ENCODE measurements at places on chromosomes 1 and 21.

DNA sequence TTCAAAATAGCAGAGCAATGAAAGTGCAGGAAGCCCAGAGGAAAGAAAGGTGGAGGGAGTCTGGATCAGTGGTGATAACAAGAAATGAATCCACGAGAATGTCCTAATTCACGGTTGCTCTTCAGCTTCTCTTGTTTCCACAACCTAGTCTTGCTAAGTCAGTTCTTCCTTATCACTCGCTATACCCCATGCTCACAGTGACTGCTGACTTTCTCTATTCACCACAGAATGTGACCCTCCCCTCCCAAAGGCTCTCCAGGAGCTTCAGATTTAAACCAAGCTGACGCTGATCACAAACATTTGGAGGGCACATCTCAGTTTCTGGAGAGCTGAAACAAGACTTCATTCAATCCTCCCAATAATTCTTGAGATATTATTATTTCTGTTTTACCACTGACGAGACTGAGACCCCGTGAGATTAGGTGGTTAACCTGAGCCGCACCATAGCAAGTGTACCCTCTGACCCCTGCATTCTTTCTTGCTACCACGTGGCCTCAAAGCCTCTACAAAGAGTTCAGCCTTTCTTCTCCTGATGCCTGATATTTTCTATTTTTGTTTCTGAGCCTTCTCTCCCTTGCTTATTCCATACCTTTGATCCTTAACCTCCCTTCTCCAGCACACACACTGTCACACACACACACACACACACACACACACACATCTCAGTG is 10.7 kb upstream of the CCN1 start:
- no peak for DNase-seq

GRCh38 chr1:96553811-96554210 is 167.8 kb upstream of the PTBP2 start:
- DNase-seq, result no peak

- no peak for DNase-seq
These were observed 241.2 kb downstream of the PTBP2 start for GRCh38 chr1:96962751-96963211.

DNA sequence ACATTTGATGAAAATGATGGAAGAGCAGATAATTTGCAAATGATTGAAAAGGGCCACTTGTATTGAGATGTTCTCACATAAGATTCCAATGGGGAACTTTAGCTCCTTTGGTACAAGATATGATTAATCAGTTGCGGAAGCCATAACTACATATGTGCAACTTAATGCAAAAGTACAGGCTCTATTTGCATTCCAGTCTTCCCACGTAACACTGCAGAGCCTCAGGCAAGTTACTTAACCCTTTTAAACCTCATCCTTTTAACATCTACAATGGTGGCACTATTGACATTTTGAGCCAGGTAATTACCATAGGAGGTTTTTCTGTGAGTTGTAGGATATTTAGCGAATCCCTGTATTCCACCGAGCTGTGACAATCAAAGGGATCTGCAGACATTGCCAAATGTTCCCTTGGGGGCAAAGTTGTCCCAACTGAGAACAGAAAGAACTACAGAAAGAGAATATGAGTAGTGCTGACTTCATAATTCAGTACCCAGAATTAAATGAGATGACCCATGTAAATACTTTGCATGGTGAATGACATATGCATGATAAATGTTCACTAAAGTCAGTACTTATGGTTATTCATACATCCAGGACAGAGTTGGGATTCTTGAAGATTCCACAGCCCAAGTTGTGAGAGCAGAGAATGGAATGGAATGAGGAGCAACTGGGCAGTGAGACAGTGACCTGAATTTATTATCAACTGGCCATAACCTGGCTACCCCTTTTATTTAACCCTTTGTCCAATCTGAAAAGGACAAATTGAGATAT is 62.6 kb downstream of the SPAG17 start:
- DNase-seq, result no peak

- no peak for DNase-seq
These were observed 9.1 kb upstream of the CTH start for GRCh38 chr1:70401974-70402373.

DNA sequence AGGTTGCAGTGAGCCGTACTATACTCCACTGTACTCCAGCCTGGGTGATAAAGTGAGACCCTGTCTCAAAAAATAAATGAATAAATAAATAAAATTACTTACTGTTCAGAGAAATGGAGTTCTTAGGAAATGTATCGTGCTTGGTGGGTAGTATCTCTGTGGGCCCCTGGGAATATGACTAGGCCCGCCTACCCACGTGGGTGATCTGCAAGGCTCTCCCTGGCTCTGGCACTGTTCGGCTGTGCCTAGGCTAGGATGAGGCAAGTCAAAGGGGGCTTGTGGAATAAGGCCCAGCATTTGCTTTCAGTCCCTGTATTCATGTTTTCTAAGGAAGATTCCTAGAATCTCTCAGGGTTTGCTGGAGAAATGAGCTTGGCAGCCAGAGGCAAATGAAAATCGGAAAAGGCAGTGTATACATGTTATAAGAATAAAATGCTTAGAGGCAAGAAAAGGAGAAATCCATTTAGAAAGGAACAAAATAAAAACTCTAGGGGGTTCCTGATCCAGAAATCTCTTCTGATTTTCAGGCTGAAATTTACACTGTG is 4.5 kb upstream of the CSRP1 start:
- no peak for DNase-seq

- no peak for DNase-seq
These were observed 15.1 kb upstream of the THRAP3 start for GRCh38 chr1:36208978-36209703.

DNA sequence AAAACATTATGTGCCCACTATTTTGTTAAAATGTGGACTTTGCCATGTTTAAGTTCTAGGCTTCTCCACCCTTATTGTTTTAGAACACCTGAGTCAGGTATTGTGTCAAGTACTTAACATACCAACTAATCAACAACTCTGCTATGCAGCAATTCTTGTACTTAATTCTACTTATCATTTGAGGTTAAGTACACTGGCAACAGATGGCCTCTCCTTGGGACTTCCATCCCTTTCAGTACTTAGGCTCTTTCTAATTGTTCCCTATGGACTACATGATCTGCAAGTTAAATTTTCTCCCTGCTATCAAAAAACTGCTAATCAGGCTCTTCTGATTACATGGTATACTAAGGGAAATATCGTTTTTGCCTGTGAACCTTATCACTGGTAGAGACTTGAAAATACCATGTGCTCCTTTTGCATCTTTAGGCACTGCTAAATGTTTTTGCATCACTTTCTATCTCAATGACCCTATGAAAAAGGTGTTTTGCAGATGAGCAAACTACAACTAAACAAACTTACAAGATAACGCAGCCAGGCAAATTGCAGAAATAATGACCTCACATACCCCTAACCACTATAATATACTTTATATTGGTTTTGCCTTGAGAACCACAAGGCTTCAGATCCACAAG is 18.9 kb downstream of the SFPQ start:
- DNase-seq, result no peak

DNA sequence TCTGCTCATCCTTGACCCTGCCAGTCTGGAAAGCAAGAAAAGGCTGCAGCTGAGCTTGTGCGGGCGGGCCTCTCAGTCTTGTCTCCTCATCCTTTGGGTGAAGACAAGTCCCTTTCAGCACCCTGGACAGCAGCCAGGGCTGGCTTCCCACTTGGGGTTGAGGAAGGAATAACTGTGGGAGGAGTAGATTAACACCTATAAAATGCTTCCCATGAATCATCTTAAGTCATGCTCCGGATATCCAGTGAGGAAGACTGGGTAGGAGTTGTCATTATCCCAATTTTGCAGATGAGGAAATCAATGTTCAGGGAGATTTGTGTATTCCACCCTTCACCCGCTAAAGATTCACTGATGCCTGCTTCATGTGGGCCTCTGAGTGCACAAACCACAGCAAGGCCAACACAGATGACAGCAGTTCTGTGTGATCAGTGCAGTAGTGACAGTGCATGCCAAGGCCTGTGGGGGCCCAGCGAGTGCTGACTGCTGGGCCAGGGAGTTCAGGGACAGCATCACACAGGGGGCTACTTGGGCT is 20.1 kb upstream of the COL16A1 start:
- DNase-seq, result no peak

GRCh38 chr1:246160905-246161304 is 346.2 kb downstream of the SMYD3 start:
- no peak for DNase-seq

GRCh38 chr1:156284757-156285156 is 632 bp downstream of the TMEM79 start:
- DNase-seq, result no peak

GRCh38 chr1:231139659-231140654 is 21.9 kb upstream of the TRIM67 start:
- no peak for DNase-seq

DNA sequence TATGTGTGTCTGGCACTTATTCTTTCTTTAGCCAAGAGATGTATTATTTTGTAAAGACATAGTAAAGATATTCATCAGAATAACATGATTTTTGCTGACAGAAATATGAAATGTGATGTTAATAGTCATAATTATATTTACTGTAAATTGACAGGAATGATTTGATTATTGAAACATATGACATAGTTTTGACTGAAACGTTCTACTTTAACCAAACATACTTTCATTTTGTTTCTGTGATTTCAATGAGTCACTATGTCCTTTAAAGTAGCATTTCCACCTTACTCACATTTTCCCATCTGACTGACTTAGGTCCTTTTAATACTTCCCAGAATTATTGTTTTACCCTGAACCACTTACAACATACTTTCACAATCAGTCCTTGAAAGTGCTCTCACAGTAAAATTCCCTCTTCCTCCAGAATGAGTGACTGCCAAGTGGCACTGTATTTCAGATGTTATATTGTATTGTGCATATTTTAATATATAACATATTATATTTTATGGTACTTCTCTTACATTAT is 437.9 kb downstream of the NCAM2 start:
- no peak for DNase-seq

GRCh38 chr21:41765973-41766882 is 624 bp downstream of the RIPK4 start:
- no peak for DNase-seq

DNA sequence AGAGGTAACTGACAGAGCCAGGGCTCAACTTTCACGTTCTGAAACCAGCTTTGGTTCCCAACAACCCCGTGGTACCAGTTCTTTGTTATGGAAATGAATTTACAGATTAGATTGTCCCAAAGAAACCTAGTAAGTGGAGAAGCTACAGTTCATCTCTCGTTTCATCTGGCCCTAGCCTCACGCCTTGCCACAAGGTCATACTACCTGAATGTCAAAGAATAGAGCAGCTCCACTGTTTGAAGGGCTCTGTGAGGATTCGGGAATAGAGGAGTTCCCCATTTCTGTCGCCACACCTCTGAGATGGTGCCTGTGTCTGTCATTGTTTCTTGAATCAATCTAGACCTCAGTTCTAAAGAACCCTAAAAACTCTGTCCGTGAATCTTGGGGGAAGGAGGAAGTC is 15.0 kb upstream of the CDC42 start:
- no peak for DNase-seq

DNA sequence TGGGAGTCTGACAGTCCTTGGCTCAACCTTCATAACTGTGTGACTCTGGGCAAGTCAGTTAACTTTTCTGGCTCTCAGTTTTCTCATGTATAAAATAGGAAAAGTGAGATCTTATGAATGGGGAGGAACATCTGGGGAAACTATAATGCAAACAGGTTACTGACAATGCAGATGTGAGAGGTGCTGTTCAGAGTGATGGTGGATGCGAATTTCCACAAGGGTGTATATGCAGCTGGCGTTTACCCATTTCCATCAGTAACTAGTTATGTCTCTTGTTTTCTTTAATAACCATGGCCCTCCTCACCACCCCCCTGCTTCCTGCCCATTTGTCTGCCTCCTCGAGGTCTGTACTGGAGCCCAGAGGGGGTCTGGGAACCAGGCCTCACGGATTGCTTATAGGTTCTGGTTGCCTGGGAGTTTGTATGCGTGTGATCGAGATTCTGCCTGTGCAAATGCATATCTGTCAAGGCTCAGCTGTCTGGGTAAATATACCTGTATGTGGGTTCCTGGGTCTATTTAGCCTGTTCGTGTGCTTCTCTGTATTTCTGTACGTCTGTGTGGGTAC is 44.4 kb downstream of the AHDC1 start:
- no peak for DNase-seq

GRCh38 chr1:234372011-234372757 is 1.1 kb upstream of the COA6 start:
- no peak for DNase-seq

DNA sequence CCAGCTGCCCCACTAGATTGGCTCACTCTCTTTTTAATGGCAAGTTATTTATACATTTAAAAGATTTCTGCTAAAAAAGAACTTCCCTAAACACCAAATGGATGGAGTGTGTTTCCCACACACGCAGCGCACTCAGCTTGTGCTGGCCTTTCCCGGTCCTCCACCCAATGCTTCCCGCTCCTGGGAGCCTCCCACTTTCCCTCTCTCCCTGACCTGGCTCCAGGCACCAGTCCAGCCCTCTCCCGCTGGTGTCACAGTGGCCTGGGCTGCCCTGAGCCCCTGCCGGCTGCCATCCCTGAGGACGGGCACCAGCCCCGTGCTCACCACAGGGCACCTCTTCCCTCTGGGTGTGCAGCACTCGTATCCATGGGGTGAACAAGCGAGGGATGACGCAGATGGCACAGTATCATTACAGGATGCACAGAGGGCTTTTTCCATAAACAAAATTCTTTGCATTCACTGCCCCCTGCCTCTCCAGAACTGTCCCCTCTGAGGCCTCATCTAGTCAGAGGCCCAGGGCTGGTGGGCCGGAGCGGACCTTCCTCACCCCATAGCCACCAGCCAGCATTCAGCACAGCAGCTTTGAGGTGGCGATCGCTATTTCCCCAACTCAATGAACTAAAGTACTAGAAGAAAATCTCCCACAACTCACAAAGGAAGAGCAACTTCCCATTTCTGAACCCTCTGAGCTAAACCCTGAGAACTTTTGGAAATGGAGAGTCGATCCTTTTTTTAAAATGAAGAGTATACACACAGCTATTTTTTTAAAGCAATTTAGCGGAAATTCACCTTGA is 68.5 kb downstream of the SLC37A1 start:
- DNase-seq, result no peak

DNA sequence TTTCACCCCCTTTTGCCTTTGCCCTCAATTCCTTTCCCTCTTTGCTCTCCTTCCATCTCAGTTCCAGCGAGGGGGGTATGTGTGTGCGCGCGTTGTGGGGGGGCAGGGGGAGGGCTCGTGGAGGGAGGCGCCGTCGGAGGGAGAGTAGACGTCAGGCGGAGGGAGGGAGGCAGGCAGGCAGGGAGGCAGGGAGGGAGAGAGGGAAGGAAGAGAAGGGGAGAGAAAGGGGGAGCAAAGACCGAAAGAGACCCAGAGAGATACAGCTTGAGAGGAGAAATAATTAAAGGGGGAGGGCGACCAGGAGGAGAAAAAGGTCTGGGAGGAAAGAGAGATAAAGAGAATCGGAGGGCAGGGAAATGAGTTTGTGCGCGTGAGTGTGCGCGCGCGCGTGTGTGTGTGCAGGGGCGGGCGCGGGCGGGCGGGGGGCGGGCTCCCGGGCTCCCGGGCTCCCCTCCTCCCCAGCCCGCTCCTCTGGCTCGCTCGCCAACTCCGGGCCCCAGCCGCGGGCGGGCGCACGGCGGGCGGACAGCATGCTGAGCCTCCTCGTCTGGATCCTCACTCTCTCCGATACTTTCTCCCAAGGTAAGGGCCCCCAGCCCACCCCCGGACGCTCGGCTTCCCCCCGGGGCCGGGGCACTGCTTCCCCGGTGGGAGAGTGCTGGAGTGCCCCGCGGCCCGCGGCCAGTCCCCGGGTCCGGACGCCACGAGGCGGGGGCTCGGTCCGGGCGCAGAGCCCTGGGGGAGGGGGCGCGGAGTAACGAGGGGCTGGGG is at the start of gene KIRREL1:
TSS of gene KIRREL1 (plus strand) at position 499 of the 771 bp plus-strand sequence. CDS start at position 531, 32 bp downstream.
- no peak for DNase-seq

Measured in stimulated activated CD8-positive, alpha-beta memory T cell treated with anti-CD3 and anti-CD28 coated beads, Interleukin-15, amount 100 ng/mL, for 4 hours (primary cell).